ENCODE measurements at places on chromosomes 5 and 9.

- DNase-seq, result no peak
Observed at GRCh38 chr5:90987726-90988125, 395.4 kb downstream of the ARRDC3 start.

DNA sequence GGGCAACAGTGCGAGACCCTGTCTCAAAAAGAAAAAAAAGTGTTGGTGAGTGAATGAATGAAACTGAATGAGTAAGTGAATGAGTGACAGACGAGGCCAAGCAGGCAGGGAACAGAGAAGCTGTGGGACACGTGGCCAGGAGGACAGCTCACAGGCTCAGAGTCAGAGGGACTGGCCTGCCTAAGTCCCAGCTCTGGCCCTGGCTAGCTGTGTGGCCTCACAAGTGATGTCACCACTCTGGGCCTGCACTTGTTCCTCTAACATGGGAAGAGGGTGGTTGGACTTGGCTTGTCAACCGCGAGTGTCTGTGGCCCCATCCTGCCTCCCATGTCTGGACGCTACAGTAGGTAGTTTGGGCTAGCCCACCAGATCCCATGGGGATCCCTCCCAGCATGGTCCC is 4.7 kb upstream of the PLPP7 start:
- DNase-seq, result no peak

GRCh38 chr9:113624721-113625120 is 161.2 kb downstream of the RGS3 start:
- no peak for DNase-seq

- no peak for DNase-seq
Observed at GRCh38 chr5:159095151-159095721, 4.5 kb downstream of the EBF1 start.

GRCh38 chr5:7540736-7541485 is 145.0 kb downstream of the ADCY2 start:
- DNase-seq, result no peak

DNA sequence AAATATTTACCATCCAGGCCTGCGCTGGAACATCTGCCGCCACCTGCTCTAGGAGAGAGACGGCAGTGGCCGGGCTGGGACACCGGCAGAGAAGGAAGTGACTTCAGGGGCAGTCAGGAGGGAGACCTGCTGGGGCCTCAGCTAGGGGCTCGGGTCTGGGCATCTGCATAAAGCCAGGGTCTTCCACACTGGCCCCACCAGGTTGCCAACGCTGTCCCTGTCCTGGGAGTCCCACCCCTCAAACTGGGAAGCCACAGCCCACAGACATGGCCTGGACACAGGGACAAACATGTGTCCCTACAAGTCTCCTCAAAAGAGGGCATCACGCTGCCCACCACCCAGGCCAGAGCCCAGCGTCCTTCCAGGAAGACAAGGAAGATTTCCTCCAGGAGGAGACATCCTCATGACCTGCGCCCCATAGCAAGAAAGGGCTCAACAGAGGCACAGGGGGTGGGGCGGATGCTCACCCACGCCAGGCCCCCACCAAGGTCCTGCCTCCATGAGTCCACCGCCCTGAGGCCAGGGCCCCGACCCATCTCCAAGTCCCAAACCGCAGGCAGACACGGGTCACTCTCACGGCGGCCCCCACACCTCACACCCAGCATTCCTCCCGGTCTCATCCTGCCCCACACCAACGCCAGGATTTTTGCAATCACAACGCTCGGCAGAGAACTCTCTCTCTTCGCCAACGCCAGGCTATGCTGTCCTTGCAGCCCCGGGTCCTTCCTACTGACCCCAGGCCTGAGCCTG is 9.0 kb downstream of the VAV2 start:
- no peak for DNase-seq

GRCh38 chr5:152532714-152533113 is 127.6 kb upstream of the NMUR2 start:
- peak; percentile 41 for DNase-seq

DNA sequence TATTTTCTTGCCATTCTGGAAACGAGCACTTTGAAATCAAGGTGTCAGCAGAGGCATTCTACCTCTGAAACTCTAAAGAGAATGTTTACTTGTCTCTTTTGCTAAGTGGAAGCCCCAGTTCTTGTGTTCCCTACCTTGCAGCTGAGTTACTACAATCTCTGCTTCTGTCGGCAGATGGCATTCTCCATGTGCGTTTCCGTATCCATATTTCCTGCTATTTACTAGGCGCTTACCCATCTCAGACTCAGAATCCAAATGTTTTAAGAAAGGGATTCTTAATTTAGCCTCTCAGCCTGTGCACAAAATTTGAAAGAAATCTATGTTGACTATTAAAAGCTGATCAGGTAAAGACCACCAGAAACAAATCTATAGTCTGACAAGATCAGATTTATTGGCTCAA is 221.3 kb upstream of the FTMT start:
- no peak for DNase-seq

- peak; percentile 65 for DNase-seq
Observed at GRCh38 chr5:126777257-126777974, 480 bp downstream of the LMNB1 start.

DNA sequence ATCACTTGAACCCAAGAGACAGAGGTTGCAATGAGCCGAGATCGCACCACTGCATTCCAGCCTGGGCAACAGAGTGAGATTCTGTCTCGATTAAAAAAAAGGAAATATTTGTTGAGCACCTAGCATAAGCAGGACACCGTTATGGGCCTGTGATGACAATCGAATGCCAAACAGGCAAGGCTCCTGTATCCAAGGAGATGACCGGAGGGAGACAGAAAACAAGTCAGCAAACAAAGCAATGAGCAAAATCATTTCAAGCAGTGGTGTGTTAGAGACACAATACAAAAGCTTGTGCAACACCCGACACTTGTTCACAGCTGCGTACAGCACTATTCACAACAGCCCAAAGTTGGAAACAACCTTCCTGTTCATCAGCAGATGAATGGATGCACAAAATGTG is 87.1 kb upstream of the CPEB4 start:
- no peak for DNase-seq

DNA sequence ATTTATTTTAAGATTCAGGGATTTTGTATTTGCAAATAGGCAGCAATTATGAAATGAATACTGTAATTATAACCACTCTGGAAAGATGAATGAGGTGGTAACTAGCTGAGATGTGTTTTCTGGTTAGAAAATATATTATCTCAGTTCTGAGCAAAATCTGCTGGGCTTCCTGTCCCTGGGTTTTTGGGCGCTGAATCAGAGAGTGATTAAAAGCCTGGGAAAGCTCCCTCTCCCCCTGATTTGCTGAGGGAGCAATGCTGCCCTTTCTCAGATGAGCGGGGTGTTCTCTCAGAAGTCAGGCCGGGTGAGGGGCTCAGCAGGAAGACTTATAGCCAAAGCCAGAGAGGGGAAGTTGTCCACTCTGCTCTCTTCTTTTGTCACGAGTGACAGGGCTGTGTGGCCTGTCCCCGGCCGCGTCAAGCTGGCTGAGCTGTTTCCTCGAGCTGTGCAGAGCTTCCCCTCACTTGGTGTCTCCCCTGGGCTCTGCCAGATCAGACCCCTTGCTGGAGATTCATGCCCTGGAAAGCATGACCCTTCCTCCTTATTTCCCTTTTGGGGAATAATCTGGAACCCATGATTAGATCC is 39.8 kb upstream of the PITX1 start:
- no peak for DNase-seq

- DNase-seq, result no peak
Observed at GRCh38 chr5:172700365-172701290, 59.6 kb downstream of the NEURL1B start.

DNA sequence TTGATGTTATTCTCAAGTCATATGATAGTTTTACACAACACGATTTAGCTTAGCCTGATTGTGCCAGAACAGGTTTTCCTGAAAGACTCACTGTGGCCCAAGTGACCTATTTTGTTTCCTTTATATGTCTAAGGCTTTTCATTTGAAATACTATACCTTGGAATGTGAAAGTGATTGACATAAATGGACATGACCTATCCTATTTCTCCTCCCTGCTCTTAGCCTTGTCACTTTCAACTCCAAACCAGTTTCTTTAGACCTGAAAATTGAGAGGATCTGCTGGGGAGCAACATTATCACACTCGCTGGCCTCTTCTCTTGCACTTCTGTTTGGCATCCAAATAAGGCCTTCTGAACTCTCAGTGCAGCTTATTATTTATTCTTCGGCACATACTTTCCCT is 496.8 kb downstream of the MAT2B start:
- no peak for DNase-seq

GRCh38 chr9:97633859-97634490 is 354 bp downstream of the NCBP1 start:
- peak; percentile 19 for DNase-seq

DNA sequence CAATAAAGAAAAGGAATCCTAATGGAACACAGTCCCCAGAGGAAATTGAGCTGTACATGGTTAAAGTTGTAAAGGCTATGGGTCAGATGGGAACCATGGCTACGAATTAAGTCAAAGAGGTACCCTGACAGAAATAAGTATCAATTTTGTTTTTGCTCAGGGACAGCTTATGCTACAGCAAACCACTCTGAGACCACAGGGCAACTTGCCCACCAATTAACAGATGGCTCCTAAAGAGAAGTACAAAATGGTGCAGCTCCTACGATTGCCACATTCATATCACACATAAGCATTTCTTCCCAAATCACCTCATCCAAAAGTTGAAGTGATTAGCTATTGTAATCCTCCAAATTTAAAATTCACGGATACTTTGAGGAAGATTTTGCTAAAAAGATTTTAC is 83.0 kb downstream of the ELAVL2 start:
- no peak for DNase-seq

DNA sequence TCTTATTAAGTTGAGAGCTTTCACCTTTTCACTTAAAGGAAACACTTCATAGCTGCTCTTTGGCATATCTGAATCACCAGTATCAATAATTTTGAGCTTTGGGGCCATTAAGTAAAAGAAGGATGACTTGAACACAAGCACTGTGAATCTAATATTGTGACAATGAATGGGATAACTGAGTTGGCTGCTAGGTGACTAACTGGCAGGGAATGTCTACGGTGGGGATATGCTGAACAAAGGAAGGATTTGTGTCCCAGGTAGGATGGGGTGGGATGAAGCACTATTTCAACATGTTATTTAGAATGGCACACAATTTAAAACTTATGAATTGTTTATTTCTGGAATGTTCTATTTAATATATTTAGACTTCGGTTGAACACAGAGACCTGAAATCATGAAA is 123.6 kb downstream of the TEX10 start:
- no peak for DNase-seq
